ENCODE measurements at places on chromosomes 5 and 9.

GRCh38 chr9:13814647-13815400 is 499.1 kb downstream of the NFIB start:
- no peak for DNase-seq

DNA sequence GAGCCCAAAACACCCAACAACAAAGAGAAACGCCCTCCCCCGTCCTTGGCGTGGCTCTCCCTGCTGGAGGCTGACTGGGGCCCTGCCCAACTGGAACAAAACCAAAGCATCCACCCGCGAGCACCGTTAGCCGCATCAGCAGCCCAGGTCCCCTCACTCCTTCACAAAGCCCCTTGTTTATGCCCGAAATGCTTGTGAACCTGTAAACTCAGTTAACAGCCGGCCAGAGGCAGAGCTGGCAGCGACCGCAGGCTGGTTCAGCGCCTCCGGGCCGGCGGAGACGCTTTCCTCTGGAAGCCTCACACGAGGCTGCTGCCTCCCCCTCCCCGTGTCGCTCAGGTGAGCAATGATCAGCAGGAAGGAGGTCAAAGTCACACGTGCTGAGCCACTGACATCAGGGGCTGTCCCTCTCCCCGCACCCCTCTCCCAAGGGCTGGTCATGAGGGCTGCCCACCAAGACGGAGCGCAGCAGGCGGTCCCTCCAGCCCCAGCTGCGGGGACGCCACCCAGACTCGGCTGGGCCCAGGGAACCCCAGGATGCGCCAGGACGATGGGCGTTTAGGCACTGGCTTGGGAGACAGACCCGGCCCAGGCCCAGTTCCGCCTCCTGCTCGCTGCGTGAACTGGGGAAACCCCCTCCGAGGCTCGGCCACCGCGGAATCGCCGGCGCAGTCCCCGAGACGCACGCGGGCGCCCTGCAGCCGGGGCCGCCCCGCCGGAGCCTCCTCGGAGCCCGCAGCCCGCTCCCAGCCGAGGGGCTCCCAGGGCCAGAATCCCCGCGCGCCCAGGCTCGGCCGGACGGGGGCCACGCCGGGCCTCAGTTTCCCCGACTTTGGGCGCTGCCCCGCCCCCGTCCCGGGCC is 563 bp downstream of the SNAPC4 start:
- no peak for DNase-seq

DNA sequence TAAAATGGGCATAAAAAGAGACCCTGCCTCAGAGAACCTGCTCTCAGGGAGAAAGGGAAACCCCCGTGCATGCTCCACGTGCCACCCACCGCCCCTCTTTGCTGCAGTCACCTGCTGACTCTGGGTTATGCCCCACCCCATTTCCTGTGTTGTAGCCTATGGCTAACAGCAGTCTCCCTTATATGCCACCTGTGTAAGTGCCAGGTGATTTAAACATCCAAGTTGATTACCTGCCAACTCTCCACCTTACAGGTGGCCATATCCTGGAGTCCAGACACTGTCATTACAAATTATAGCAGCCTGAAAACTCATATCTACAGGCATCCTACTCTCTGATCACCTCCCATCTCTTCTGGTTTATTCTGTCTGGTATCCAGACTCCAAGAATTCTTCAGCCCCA is 242.6 kb downstream of the HSPA4 start:
- no peak for DNase-seq

- no peak for DNase-seq
These were observed 460.4 kb upstream of the RORB start for GRCh38 chr9:74036549-74037231.

- no peak for DNase-seq
These were observed 232.3 kb upstream of the IRX2 start for GRCh38 chr5:2983583-2984300.

DNA sequence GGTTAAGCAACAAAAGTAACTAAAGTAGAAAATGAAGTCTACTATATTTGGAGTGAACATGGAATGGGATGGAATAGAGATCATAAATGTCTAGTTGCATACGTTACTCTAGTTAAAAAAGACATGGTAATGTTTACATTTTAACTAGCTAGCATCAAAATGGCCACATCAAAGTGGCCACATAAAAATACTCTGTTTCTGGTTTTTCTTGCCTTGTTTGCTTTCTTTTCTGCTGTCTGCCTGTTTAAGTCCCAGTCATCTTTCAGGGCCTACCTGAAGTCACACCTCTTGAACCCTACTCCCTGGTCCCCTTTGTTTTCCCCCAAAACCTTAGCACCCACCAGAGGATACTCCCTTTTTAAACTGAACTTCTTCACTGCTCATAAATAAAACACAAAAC is 6.4 kb upstream of the KIF2A start:
- DNase-seq, result no peak

- DNase-seq, result no peak
These were observed 29.9 kb upstream of the DMRTA1 start for GRCh38 chr9:22416692-22417060.

- no peak for DNase-seq
These were observed 85.6 kb downstream of the GADD45G start for GRCh38 chr9:89690334-89690912.

DNA sequence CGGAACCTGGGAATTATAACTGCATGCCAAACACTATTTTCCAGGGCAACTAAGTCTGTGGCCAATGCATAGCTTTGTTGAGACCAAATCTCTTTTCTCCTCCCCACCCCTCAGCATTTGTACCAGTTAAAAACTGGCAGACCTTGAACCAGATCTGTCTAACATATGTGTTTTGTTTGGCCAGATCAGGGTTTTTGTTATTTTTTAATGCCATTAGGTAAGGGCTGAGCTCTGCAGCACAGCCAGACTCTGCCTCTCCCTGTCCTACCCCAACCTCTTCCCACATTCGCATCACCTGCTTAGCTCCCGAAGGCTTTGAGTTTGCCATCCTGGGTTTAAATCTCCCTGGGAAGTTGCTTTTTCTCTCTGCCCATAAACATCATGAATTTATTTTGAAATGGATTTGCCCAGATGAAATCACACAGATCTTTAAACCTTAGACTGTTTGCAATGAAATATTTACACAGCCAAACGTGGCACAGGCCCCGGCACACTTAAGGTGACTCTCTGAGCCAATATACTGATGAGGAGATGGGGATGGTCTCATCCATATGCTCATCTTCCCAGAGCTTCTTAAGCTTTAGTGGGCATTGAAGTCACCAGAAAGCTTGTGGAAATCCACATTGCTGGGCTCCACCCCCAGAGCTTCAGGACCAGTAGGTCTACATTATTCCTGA is 54.0 kb upstream of the ALDH1B1 start:
- no peak for DNase-seq

DNA sequence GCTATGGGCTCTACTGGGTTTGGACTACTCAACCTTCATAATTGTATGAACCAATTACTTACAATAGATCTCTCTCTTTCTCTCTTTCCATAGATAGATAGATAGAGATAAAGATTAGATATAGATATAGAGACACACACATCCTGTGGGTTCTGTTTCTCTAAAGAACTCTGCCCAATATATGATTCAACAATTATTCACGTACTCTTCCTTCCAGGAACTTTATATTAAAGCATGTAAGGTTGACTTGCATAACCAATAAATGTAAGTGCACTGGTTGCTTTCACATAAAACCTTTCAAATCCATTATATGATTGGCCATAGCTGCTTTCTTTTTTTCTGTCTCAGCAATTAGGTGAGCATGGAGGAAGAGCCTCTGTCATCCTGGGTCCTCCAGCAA is 46.7 kb upstream of the CDH18 start:
- no peak for DNase-seq

DNA sequence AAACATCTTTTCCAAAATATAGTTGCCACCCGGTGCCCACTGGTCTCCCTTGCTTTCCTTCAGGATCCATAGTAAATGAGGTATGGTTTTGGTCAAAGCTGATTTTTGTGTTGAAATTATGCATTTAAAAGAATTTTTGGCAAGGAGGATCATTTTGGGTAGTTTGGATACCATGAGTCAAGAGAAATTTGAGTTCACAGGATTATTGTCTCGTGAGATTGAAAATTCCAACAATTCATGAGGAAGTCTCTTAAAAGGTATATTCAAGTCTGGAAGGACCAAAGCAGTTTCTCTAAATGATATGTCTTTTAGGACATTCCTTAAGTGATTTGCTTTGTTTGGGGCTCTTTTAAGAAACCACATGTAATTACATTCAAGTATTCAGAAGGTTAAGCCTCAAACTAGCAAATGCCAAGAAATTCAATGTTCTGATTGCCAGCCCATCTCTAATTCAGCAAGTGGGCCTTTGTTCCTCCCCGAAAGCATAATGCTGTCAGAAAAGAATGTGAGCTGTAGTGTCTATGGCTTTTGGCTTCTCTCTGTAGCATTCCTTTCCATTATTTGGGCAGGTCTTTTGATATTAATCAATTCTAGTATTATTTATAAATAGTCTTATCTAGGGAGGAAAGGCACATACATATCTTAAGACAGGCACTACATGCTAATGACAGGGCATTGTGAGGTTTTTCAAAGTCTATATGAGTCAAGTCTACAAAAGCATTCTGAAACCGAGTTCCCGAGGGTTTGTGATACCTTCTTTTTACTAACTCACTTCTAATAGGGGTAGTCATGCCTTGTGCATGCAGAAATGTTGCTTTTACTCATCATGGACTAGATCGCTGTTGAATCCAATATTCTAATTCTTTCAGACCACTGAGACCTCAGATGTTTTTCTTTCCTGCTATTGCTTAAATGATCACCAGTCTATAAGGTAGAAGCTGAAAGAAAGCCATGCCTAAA is 453.9 kb downstream of the ENC1 start:
- no peak for DNase-seq

GRCh38 chr5:181181650-181182565 is 23.1 kb downstream of the TRIM7 start:
- no peak for DNase-seq

GRCh38 chr5:105504-106070 is 13.6 kb downstream of the PLEKHG4B start:
- no peak for DNase-seq

DNA sequence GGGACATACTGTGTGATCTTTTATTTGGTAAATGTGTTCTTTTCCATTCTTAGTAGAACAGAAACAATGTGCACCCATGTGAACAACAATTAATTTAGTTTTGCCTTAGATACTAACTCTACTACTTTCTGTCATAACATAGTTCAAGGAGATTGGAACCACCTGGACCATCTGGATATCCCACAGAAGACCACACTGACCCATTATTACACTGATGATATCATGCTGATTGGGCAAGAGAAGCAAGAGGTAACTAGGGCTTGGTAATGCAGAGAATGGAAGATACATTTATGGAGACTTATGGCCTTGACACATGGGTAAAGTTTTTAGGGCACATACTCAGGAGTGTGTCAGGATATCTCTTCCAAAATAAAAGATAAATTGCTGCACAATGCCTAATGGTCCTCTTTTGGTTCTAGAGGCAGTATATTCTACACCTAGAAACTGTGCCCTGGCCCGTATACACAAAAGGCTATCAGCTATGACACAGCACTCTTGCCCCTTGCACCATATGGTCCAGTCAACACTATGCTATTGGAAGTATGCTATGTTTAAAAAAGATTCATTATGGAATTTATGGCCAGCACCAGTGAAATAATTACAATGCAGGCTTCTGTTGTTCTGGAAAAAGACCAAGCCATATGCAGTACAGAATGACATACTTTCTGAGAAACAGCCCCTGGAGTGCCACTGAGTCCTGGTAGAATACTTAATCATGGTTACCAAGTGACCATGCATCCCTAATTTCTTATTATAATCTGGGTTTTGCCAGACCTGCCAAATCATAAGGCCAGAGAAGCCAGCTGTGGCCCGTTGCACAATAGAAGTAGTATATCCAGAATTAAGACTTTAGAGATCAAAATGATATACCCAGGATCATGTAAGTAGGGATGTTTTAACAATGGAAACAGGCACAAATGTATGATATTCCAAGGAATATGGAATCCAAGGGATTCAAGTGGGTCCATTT is 41.6 kb upstream of the MROH2B start:
- no peak for DNase-seq

GRCh38 chr5:158451203-158451992 is 592.5 kb upstream of the CLINT1 start:
- no peak for DNase-seq

- no peak for DNase-seq
These were observed 649.1 kb downstream of the BNC2 start for GRCh38 chr9:16221366-16221765.

GRCh38 chr5:83608122-83608521 is 112.5 kb downstream of the HAPLN1 start:
- DNase-seq, result no peak

GRCh38 chr9:121499427-121500164 is at the start of gene GGTA1:
GGTA1 (minus strand) TSS chr9:121499844; CDS start chr9:121467922, 31,922 bp downstream.
- no peak for DNase-seq

GRCh38 chr9:715300-715699 is 126.2 kb upstream of the DMRT1 start:
- DNase-seq, result no peak

- DNase-seq, result no peak
These were observed 637.8 kb upstream of the MEF2C start for GRCh38 chr5:89520771-89521170.

GRCh38 chr5:65034813-65035209 is 266.1 kb downstream of the CWC27 start:
- DNase-seq, result no peak

- no peak for DNase-seq
These were observed 43.4 kb downstream of the DUSP1 start for GRCh38 chr5:172727551-172727950.

DNA sequence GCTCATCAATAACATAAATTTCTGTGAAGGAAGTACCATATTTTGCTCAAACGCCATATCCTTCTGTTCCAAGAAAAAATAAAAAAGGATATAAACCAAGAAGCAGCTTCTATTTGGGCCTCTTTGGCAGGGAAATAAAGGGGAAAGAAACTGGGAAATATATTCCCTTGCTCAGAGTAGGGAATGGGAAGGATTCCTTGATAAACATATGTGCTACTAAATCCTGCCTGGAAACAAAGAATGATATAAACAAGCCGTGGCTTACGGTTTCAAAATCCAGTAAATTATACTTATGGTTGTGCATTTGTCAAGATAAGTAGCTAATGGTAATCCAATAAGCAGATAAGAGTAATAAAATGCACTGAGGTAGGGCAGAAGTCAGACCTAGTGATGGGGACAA is 481.6 kb downstream of the NTRK2 start:
- no peak for DNase-seq

DNA sequence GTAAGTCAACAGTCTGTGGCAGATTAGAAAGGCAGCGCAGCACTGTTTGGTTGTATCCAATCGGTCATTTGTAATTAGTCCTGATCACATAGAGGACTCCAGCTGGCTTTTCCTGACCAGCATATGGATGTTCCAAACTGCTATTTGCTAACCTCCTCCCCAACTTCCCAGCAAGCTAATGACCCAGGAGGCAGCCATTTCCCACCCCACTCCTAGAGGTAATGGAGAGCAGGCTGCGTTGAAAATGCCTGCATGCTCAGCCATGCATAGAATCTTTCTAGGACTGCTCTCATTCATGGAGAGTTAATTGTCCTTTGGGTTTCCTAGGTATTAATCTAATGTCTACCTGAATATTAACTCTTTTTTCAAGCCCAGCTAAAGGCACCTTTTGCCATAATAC is 850.6 kb upstream of the WWC1 start:
- no peak for DNase-seq

DNA sequence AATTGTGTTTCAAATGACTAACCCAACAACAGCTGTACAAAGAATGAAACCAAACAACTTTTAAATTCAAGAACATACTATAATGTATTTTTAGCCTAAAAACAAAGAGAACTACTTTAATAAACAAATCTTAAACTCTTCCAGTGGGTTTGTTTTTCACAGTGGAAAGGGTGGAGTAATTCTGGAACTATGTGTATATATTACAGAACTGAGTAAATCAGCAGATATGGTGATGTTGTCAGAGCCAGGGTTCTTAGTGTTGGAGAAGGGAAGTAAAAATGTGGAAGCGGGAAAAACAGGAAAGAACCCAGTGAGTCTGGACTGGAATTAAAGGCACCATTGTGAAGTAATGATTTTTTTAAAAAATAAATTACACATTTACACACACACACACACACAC is 144.9 kb downstream of the CDK5RAP2 start:
- no peak for DNase-seq

All from stimulated activated CD8-positive, alpha-beta memory T cell treated with anti-CD3 and anti-CD28 coated beads, Interleukin-2, amount 100 ng/mL, for 1 hour (primary cell).